ENCODE measurements at places on chromosomes 5 and 9. TPM values are rescaled to one million over a fixed set of nuclear protein-coding genes. Genes with fewer than 3 reads are reported as not detected.

GRCh38 chr5:65672796-65673195 lies 48.0 kb downstream of the SHLD3 start:
- H3K27me3 ChIP-seq: no peaks in the 10 kb centered on the region
- DNase-seq: no peak
- no peaks in the 10 kb centered on the region for H3K4me1 ChIP-seq
- no peak overlapping the region for H3K27ac ChIP-seq
- H3K4me3 ChIP-seq: no peak overlapping the region
- no peaks in the 10 kb centered on the region for H3K36me3 ChIP-seq

DNA sequence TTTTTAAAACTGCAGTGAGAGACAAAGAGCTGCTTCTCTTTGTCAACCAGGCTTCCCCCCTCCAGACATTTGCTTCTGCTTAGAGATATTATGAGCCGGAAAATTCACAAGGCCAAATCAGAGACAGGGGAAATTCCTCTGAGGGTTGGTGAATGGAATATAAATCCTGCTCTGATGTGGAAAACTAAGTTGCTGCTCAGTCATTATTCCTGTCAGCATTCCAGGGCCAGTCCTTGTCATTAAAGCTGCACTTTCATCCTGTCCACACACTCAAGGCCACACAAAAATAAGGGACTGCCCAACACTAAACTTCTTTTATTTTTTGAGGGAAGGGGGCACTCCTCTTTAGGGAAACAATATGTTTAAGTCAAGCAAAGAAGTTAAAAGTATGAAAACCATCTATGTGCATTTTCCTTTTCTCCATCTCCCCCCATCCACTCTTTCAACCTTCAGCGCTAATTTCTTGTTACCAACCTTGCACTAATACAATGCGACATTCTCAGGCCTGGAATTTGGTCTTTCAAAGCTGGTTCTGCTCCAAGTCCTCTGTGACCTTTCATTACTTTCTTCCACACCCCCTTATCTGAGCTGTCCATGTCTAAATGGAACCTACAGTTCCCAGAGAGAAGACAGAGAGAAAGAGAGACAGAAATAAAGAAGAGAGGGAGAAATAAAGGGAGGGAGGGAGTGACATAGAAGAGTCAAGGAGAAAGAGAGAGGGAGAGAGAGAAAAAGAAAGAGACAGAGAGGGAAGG lies 118.9 kb upstream of the S1PR3 start:
- H3K36me3 ChIP-seq: no peaks in the 10 kb centered on the region
- H3K27me3 ChIP-seq: no peaks in the 10 kb centered on the region
- no peak overlapping the region for H3K4me3 ChIP-seq

- no peak overlapping the region for H3K27ac ChIP-seq
- DNase-seq: no peak
- no peak overlapping the region for H3K4me3 ChIP-seq
- H3K4me1 ChIP-seq: peaks cover 11% of the 10 kb centered on the region
- no peaks in the 10 kb centered on the region for H3K36me3 ChIP-seq
- no peaks in the 10 kb centered on the region for H3K27me3 ChIP-seq
Observed at GRCh38 chr9:89808076-89808755, 203.4 kb downstream of the GADD45G start.

Gene LYRM7
- 6.4 TPM for total RNA-seq

GRCh38 chr5:67319935-67320725 lies 123.5 kb upstream of the CD180 start:
- H3K27ac ChIP-seq: no peak overlapping the region
- DNase-seq: no peak
- no peak overlapping the region for H3K4me3 ChIP-seq

Gene INSL4
- total RNA-seq: not detected

- no peak for DNase-seq
- H3K27ac ChIP-seq: no peak overlapping the region
- no peaks in the 10 kb centered on the region for H3K4me1 ChIP-seq
- no peaks in the 10 kb centered on the region for H3K36me3 ChIP-seq
Observed at GRCh38 chr5:81045389-81045807, 85.2 kb downstream of the RASGRF2 start.

DNA sequence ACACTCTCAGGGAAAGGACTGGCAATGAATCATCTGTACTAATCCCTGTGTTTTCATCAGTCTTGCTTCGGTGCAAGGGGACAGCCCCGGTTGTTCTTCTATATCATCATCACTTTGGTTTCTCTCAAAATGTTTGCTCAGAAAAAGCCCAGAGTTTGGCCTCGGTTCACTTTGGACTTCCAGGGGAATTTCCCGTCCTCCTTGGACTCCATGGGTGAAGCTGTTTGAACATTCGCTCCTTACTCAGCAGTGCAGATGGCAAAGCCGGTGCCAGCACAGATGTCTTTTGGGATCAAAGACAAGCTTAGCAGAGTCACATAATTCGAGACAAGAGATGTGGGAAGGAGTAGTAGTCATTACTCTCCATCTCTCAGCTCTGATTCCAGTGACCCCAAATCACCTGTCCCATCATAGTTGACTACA lies 69.8 kb upstream of the TNFSF8 start:
- DNase-seq: no peak
- peaks cover 8% of the 10 kb centered on the region for H3K4me1 ChIP-seq
- H3K27me3 ChIP-seq: no peaks in the 10 kb centered on the region
- H3K36me3 ChIP-seq: no peaks in the 10 kb centered on the region
- no peak overlapping the region for H3K4me3 ChIP-seq
- no peak overlapping the region for H3K27ac ChIP-seq
